Activated CD8-positive, alpha-beta T cell treated with anti-CD3 and anti-CD28 coated beads for 36 hours (primary cell): ENCODE measurements at places on chromosomes 3 and 15. TPM values are rescaled to one million over a fixed set of nuclear protein-coding genes. Genes with fewer than 3 reads are reported as not detected.

Gene SV2B
- not detected for total RNA-seq

Gene CPEB1
- 1.6 TPM for total RNA-seq

Gene IMPG2
- total RNA-seq: 0.13 TPM

Gene GPR156
- not detected for total RNA-seq

Gene CPLX3
- not detected for total RNA-seq

Gene MST1
- 11.8 TPM for total RNA-seq

Gene RPP25
- total RNA-seq: 7.2 TPM

Gene OXTR
- total RNA-seq: 1.1 TPM

Gene TTLL13
- 0.20 TPM for total RNA-seq

DNA sequence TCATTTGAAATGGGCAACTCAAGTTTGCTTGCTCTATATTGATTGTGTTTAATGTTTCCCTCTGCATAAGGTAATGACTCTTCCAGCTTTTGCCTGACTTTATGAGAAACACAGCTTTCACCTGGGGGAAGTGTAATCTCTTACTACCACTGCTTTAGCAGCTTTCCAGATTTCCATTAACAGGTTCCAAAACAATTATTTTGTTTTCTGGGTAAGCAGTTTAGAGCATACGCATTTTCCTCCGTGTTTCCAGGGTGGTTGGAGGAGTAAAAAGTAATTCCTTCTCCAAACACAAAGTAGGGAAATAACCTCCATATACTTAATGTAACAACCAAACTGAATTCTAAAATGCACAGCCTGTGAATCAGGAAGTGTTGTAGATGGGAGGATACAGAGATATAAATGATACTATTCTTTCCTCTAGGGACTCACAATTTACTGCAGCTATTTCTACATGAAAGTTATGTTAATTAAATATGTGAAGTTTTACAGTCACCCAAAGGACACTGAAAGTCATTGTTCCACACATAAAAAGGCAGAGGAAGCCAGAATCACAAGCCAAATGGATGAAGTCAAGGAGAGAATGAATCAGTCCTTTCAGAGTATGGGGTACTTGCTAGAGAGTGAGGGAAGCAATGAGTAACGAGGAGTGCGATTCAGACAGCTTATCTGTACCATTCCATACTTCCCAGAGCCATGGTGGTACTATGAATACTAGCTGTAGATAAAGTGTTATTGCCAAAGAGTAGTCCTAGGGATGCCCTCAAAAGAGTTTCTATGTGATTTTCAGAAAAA, 16.6 kb downstream of the ST3GAL6 start:
- DNase-seq: no peak

- DNase-seq: peak; percentile 16
These were observed 225.0 kb upstream of the PROK2 start for GRCh38 chr3:72009851-72010443.

DNA sequence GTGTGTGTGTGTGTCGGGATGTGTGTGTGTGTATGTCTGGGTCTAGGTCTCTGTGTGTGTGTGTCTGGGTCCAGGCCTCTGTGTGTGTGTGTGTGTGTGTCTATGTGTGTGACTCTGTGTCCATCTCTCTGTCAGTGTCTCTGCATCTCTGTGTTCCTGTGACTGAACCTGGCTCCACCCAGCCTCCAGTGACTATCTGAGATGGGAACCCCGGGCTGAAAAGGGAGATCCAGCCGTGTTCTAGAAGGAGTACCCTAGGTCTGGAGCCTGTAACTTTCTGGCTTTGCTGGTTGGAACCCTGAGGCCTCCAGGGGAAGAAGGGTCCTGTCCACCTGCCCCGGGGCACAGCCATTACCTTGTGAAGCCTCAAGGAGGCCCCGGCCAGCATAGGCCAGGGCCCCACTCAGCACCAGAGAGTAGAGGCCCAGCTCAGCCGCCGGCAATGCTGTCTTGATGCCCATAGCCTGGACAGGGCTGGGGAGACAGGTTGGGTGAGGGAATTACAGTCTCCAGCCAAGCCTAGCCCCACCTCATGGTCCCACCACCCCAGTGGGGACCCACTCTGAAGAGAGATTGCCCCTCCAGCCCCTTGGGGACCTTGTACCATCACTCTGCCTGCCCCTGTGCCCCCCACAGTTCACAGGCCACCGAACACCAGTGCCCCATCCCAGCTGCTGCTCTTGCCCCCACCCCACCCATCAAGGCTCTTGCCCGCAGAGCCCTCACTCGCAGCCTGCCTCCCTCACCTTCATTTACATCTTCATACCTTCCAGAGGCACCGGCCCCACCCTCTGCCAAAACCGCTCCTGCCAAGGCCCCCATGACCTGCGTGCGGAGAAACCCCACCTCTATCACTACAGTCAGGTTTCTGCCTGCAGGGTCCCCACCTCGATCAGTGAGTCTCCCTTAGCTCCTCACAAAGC, 2.0 kb downstream of the HHATL start:
- no peak for DNase-seq

- peak; percentile 76 for DNase-seq
These were observed 74.0 kb upstream of the TERB2 start for GRCh38 chr15:44882499-44882968.

DNA sequence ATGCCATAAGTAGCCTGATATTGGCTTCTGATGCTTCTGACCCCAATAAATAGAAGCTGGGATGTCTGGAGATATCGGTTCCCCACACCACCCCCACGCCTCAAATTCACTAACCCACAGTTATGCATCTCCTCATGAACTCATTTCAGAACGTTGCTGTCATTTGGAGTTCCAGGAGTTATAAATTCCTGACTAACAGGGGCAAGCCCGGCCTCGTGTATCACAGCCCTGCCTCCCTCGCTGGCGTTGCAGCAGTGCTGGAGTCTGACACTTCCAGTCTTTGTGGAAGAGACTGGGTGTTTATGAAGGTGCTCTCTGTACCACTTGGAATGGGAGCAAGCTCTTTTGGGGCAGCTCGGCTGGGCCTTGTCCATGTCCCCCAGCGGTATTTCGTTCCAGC, 101.0 kb downstream of the ANP32A start:
- DNase-seq: no peak

DNA sequence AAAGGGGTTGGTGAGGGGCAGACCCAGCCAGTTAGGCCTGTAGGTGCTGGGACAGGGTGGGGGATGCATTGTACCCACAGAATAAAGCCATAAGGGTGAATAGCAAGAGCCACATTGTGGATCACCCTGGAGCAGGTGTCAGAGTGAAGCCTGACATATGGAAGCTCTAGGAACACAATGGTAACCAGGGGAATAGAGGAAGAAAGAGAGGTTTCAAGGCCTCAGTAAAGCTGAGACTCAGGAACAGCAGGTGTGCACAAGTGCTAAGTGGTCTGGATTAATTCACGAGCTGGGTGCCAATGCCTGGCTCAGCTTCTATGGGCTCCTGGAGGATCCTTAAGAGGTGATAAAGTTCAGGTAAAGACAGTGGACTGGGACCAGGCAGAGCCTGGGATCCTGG, 323.7 kb upstream of the CTNNB1 start:
- no peak for DNase-seq

DNA sequence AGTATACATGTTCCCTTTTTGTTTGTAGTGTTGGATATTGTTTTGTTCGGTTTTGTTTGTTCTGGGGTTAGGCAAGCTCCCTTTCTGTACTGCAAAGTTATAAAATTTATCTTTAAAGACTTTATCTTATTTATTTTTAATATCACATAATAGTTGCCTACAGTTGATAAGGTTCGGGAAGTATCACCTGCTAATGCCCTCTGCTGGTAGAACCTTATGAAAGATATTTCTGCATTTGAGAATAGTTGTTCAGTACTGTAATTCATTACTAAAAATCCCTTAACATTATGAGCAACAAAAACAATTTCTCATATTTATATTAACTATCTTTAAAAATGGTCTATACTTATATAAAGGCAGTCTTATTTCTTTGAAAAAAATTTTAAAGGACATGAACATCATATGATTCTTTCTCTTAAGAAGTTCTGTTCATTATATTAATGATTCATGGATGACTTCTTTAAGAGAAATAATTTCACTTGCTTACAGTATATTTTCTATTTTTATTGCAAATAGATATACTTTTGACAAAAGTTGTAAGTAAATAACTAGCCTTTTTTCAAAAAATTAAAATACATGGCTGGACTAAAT, 1126.8 kb downstream of the SI start:
- DNase-seq: no peak

DNA sequence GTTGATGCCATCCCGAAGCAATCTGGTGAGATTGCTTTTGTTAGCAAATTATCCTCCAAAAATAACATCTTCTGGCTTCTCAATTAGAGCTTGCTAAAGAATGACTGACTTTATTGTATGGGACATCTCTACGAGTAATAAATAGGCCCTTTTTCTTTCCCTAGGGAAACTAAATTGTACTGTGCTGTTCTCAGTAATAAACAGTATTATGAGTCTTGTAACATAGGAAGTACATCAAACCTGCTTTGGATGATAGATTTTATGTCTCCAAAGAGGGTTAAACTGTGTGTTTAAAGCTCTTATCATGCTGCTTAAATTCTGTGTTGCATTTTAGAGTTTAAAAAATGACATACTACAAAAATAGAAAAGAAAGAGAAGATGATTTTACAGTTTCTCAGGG, 153.4 kb upstream of the THRB start:
- DNase-seq: no peak

DNA sequence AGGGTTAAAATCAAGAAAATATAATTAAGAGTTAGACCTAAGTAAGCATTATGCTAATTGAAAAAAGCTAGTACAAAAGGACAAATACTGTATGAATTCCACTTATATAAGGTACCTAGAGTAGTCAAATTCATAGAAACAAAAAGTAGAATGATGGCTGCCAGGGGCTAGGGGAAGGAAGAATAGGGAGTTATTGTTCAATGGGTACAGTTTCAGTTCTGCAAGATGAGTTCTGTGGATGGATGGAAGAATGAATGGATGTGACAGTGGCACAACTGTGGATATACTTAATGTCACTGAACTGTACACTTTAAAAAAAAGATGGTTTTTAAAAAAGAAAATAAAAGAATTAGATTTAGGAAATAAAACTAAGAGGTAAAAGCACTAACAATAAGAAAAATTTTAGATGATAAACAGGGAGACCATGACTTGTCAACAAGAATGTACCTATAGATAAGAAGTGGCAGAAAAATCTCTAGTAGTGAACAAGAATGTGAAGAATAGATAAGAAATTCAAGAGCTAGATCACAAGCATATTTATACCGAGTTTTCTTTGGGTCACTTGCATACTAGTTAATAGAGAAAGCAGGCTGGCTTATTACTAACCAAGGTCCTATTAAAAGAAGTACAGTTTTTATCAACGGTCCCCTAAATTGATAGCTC, 5.5 kb downstream of the IFT80 start:
- no peak for DNase-seq

GRCh38 chr3:175383371-175383770, 524.2 kb downstream of the NAALADL2 start:
- DNase-seq: no peak

- peak; percentile 81 for DNase-seq
These were observed 138.4 kb downstream of the PLCL2 start for GRCh38 chr3:17023006-17023664.

DNA sequence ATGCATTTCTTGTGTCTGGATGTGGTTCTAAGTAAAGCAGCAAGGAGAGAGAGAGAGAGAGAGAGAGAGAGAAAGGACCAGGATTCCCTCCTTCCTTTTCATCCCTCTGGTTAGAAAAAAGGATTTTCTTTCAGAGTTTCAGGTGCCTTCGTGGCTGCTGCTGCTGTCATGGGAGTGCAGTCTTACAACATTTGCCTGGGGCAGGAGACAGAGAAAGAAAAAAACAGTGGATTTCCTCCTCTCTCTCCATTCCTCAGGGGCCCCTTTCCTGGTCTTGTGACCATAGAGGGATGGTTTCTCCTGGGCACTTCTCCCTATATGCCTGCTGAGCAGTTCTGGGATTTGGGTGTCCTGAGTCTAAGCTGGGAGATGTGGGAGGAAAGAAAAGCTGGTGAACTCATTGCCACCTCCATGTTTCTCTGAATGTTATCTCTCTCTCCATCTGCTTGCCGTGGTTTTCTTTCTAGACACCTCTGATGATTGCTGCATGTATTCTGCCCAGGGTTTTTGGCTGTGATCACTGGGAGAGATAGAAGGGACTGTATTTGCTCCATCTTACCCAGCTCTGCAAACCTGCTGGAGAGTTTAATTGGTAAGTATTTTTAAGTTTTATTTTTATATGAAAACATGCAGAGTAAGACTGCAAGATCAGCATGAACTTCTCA, 142.4 kb upstream of the RGMA start:
- no peak for DNase-seq

- peak; percentile 76 for DNase-seq
These were observed 62.7 kb upstream of the KLF13 start for GRCh38 chr15:31263751-31264558.

- DNase-seq: peak; percentile 97
These were observed 54.3 kb downstream of the OXNAD1 start for GRCh38 chr3:16319307-16319706.

DNA sequence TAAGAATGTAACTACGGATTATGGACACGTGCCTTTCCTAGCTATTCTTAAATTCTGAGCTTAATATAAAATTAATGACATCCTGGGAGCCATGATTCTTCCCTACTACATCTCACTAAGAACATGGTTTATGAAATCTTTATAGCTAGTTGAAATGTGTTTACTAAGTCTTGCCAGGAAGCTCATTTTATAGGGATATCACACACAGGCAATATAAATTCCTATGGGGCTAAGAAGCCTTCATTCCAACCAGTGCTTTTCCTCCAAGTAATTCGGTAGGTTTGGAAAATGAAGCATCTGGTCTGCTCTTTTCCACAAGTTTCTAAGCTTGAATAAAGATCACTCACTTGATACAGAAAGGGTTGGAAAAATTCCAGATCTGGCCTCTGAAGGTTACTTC, 802.6 kb downstream of the FHIT start:
- DNase-seq: no peak

DNA sequence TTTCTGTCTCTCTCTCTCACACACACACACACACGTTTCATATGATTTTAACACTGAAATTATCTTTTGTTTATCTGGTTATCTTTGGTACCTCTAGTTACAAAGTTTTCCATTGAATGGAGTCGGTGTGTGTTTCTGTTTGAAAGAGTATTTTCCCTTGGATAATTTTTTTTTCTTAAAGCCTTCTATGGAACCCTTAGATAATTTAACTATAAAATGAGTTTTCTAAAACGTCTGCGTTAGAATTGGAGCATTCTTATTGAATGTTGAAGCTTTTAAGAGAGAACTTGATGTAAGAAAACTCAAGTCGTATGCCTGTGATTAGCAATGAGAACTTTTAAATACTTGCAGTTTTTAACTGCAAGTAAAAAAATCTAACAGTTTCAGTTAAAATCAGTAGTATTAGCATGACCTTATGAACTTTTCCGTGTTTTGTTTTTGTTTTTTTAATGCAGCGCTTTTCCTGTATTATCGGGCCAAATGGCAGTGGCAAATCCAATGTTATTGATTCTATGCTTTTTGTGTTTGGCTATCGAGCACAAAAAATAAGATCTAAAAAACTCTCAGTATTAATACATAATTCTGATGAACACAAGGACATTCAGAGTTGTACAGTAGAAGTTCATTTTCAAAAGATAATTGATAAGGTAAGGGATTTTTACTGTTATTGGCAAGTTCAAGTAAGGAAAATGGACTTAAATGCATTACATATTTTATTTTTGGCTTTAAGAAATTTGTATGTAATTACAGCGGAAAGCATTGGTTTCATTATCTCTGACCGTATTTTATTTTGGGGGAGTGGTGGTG, 3.0 kb downstream of the SMC4 start:
- DNase-seq: no peak

- DNase-seq: no peak
These were observed 53.3 kb upstream of the LIPC start for GRCh38 chr15:58378241-58379085.
